ENCODE measurements at places on chromosomes 4 and X.

GRCh38 chr4:20451986-20452385 is 200.3 kb downstream of the SLIT2 start:
- DNase-seq: no peak

GRCh38 chrX:13387666-13388494 is 68.0 kb upstream of the ATXN3L start:
- DNase-seq: no peak

DNA sequence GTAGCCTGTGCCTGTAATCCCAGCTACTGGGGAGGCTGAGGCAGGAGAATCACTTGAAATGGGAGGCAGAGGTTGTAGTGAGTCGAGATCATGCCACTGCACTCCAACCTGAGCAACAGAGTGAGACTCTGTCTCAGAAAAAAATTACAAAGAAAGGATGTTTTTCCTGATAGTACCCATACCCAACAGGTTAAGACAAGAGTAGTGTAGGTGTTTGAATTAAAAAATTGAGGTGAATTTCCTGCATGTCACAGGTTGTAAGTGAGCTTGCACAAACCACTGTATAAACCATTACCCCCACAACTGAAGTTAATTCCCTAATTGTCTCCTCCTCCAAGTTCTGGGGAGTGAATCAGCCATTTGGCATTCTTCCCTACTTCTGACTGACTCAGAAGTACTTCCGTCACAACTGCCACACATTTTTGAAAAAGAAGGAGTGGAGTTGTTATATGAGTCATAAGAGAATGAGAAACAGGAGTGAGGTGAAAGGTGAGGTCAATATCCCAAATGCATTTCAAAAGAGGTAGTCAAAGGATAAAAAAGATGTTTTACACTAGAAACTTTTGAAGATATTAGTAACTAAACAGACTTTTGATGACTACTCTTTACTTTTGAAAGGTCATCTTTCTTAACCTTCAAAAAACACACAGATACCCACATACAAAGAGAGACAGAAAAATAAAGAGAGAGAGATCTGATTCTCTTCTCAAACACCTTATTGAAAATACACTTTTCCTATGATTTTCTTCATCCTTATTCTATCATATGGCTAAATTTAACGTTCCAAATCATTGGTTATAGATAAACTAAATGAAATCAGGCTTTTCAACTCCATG is 134.5 kb downstream of the BTC start:
- DNase-seq: no peak

- no peak for DNase-seq
Observed at GRCh38 chrX:110123331-110123782, 120.4 kb downstream of the TMEM164 start.

Data from stimulated activated CD4-positive, alpha-beta T cell treated with anti-CD3 and anti-CD28 coated beads, Interleukin-12 subunit alpha, Interleukin-12 subunit beta, amount 100 ng/mL, for 24 hours (primary cell).